CD8-positive, alpha-beta T cell (primary cell): ENCODE measurements at places on chromosomes 1 and 21.

GRCh38 chr1:151362308-151363155, 10.0 kb downstream of the SELENBP1 start:
- DNase-seq: no peak

GRCh38 chr1:226172589-226172988, 14.0 kb downstream of the ACBD3 start:
- DNase-seq: no peak

- DNase-seq: no peak
Observed at GRCh38 chr1:163826500-163826899, 504.7 kb downstream of the NUF2 start.

- DNase-seq: no peak
Observed at GRCh38 chr21:42193721-42194120, 25.2 kb upstream of the ABCG1 start.

- DNase-seq: no peak
Observed at GRCh38 chr1:145908653-145909052, 1.2 kb downstream of the ITGA10 start.

DNA sequence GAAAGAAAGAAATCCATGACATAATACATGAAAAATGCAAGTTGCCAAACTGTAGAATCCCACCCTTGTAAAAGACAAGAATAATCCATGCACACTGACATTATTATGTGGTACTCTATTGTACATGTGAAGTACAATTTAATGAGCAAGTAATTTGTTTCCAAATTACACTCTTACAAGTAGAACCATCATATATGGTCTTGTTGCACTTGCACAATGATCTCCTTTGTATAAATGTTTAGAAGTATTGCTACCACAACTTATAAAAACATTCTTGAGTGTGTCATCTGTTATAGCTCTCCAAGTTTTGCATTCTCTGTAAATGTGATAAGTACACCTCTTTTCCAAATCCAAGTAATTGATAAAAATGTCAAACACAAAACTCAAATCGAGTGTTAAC, 29.1 kb upstream of the ZNF281 start:
- no peak for DNase-seq

DNA sequence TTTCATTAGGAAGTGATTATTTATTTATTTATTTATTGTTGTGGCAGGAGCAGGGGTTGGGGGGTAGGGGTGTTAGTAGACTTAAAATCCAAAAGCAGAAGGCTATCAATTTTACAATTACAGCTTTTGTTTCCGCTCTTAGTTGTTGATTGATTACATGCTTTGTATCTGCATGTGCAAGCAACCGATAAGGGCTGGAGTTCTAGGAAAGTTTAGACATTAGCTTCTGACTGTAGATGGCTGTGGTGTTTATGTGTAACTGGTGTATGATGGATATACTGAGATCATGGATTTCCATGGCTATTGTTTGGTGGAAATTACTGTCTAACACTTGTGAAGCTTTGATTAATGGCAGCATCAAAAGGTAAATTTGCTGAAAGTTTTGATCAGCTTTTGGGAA, 2.8 kb downstream of the ST6GALNAC5 start:
- DNase-seq: no peak

DNA sequence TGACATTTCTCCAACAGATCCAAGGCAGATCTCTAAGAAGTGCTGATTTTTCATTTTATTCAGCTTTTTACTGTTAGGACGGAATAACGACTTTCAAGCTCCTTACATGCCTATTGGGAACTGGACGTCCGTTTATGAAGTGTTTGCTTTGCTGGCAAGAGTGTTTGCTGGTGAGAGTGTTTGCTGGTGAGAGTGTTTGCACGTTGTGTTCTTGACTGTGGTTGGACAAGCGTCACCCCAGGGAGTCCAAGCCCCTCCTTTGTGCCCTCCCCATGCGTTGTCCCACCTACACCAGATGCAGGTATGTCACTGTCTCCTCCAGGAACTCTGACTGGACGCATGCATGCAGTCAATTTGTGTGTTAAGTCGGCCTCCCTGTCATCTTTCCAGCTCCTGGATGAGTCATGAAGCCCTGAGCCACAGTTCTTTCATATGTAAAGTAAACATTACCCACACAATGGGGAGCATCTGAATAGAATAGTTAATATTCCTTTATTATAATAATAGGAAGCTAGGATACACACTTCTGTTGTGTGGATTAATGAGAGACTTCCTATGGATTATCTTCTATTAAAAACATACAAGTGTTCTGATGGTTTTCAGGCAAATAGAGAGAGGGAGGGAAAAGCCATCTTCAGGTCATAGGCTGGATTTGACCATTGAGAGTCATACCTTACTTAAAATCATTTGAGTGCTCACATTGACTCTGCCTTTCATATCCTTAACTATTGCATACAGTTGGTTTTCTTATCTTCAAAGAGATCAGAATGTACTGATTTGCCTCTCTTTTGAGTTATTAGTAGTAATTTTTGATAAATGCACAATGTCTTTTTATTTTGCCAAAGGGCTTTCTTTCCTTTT, 119.2 kb downstream of the GALNT2 start:
- DNase-seq: no peak

GRCh38 chr1:16250524-16251251, 13.7 kb upstream of the CPLANE2 start:
- no peak for DNase-seq
